ENCODE measurements at places on chromosomes 6 and 20. TPM values are rescaled to one million over a fixed set of nuclear protein-coding genes. Genes with fewer than 3 reads are reported as not detected.

DNA sequence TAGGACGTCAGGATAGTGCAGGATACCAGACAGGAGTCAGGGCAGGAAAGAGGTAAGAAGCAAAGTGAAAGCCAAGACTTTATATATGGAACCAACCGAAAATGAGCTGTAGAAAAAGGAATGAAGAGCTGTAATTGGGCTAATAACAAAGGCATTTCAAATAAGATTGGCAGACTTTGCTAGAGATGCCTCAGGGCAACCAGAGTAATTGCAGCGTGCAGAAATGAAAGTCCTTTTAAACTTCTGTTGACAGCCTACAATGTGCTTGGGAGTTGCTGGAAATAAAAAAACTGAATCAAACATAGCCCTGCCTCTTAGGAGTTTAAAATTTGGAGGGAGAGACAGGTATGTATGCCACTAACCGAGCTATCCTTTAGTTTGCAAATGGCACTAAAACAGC, 56.4 kb upstream of the NKX2-4 start:
- no peak for DNase-seq

ZC2HC1B gene
- 16.9 TPM for total RNA-seq

- no peak for DNase-seq
Observed at GRCh38 chr20:3227506-3227905, 11.5 kb downstream of the SLC4A11 start.

ZNF391 gene
- total RNA-seq: 12.5 TPM

- no peak for DNase-seq
Observed at GRCh38 chr6:3764516-3765335, 13.2 kb upstream of the PXDC1 start.

GRCh38 chr6:165848086-165848426, 185.0 kb upstream of the PDE10A start:
- no peak for DNase-seq

GRCh38 chr20:14617123-14617522, 279.7 kb upstream of the FLRT3 start:
- no peak for DNase-seq

NRSN1 gene
- total RNA-seq: not detected

GRCh38 chr20:16423311-16424212, 149.7 kb downstream of the KIF16B start:
- DNase-seq: no peak

MYCT1 gene
- 2.3 TPM for total RNA-seq

DNA sequence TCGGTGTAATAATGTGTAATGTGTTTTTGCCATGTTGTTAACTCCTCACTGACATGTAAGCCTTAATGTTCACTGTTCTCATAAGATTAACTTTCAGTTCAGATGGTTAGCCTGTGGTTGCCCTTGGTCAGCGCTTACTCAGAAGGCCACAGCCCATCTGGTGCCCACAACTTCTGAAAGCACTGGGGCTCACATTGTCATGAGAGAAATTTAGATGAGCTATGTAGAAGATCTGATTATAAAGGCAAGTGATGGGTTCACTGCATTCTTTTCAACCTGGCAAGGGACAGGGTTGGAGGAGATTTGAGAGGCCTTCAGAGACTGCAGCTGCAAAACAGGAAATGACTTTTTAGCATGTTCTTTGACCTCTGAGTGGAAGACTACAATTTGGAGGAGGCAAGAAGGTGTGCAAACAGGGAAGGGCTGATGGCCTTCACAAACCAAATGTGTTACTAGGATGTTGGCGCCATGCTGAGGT, 242.3 kb upstream of the SUPT3H start:
- DNase-seq: no peak

GRCh38 chr20:46688151-46689081, 828 bp downstream of the TP53RK start:
- peak; percentile 29 for DNase-seq

JAG1 gene
- 30.6 TPM for total RNA-seq

NOX3 gene
- not detected for total RNA-seq

SUPT3H gene
- total RNA-seq: 29.4 TPM

- no peak for DNase-seq
Observed at GRCh38 chr6:92469186-92469828, 950.1 kb downstream of the EPHA7 start.

- DNase-seq: no peak
Observed at GRCh38 chr6:33076406-33076934, 680 bp downstream of the HLA-DPB1 start.

DNA sequence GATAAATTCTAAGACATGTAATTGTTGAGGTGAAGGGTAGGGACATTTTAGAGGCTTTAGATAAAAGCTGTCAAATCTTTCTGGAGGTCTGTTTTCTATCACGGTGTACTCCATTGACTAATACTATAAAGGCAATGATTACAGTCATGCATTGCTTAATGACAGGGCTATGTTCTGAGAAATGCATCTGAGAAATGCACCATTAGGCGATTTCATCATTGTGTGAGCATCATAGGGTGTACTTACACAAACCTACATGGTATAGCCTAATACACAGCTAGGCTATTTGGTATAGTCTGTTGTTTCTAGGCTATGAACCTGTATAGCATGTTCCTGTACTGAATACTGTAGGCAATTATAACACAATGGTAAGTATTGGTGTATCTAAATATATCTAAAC, 71.3 kb upstream of the FYN start:
- DNase-seq: no peak

RIN2 gene
- total RNA-seq: 29.2 TPM

- DNase-seq: no peak
Observed at GRCh38 chr6:27667016-27667656, 194.2 kb upstream of the ZNF184 start.

DNA sequence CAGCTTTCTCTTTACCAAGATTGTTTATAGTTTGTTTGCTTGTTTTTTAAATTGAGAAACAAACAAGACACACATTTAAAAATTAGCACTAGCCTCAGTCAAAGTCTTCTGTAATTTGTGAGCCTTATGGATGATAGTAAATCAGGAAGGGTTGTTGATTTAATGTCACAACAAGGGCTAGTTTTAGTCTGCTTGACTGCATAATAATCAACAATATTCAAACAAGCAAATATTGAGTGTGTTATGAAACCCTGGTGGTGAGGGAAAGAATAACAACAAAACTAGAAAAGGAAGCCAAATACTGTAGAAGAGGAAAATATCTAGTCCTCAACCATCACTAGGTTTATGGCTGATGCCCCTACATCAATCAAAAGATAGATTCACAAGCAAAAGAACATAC, 228.6 kb downstream of the TBC1D7 start:
- DNase-seq: no peak

GRCh38 chr6:39572661-39573340, 152.4 kb downstream of the KIF6 start:
- DNase-seq: no peak

GRCh38 chr6:130843575-130844320, 16.5 kb downstream of the SMLR1 start:
- no peak for DNase-seq

AVP gene
- total RNA-seq: 1.3 TPM

DNA sequence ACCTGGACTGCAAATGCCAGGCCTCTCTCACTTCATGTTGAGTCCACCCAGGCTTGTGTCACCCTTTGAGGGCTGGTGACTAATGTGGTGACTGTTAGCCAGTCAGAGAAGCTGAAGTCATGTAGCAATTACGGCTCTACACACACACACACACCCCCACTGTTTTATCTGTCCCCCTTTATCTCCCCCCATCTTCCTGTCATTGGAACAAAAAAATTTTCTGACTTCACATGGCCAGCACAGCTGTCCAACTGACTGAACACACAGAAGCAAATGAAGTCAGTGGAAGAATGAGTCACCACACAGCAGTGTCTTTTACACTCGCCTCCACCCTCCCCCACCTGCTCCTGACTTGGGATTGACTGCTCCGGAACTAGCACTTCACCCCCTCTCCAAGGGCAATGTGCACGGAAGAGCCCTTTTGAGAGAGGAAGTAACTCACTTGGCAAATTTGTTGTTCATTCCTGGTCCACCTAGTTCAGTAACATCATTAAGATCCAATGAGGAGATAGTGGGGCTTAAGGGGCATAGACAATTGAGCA, 198.0 kb downstream of the RNF144B start:
- DNase-seq: no peak

RHAG gene
- total RNA-seq: not detected

DNA sequence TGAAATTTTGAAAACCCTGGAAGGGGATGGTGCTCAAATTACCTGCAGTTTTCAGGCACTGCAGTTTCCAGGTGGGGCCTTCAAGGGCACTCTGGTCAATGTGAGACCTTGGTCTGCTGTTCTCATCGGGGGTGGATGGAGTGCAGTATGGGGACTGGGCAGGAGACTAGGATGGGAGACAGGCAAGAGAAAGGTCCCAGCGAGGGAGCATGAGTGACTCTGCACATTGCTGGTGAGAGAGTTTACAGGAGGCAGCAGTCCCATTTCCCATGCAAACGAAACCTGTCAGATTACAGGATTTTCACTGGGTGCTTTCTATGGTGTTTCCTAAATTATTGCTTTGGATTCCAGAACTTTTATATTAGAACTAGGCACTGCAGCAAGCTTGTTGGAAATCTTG, 73.5 kb upstream of the DTNBP1 start:
- no peak for DNase-seq

DNA sequence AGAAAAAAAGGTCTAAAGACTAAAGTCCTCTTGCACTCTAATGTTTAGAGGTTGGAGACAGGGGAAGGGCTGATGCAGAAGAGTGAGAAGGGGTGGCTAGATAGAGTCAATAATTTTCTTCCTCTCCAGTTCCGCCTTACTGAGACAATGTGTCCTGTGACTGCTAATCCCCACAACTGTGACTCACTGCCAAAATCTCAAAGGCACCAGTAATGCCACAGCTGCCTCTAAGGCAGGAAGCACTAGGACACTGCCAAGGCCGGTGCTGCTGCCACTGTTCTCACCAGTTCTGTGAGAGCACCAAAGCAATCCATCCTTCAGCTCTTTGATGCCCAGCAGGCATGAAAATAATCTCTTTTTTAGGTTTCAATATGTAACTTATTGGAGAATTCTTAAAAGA, 701.9 kb upstream of the MAP3K7 start:
- DNase-seq: no peak

TFAP2A gene
- total RNA-seq: 4.8 TPM

GRCh38 chr20:9573335-9574151, 59.2 kb downstream of the LAMP5 start:
- no peak for DNase-seq

EPHA7 gene
- total RNA-seq: 7.2 TPM

NNAT gene
- 6.2 TPM for total RNA-seq

DNA sequence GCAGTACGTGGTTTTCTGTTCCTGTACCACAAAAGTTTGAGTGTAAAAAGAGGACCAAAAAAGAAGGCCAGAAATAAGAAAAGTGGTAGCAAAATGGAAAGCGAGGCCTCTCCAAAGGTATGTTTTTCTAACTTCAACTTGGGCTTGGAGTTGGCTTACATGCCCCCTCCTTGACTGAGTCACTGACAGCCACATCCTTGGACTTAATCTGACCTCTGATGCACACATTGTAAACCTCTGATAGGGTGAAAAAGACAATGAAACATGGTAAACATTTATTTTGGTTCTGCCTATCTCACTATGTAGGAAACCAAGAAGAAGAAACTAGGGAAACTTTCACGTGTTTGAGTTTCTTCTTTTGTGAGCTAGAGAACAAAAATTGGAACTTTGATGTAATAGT, 503.2 kb upstream of the ID4 start:
- DNase-seq: no peak

DNA sequence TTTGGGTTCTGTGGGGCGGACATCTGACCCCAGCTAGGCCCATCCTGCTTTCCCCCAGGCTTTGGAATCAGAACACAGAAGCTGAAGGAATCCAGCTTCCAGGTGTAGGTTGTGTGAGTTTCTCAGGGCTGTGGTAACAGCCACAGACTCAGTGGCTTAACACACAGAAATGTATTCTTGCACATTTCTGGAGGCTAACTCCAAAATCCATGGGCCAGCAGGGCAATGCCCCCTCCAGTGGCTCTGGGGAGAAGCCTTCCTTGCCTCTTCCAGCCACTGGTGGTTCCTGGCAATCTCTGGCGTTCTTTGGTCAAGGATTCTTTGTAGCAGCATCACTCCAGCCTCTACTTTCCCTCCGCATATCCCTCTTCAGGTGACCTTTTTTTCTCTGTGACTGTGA, 1.3 kb upstream of the EMILIN3 start:
- no peak for DNase-seq

SPATA25 gene
- 26.0 TPM for total RNA-seq

SAMD3 gene
- 4.4 TPM for total RNA-seq

DNA sequence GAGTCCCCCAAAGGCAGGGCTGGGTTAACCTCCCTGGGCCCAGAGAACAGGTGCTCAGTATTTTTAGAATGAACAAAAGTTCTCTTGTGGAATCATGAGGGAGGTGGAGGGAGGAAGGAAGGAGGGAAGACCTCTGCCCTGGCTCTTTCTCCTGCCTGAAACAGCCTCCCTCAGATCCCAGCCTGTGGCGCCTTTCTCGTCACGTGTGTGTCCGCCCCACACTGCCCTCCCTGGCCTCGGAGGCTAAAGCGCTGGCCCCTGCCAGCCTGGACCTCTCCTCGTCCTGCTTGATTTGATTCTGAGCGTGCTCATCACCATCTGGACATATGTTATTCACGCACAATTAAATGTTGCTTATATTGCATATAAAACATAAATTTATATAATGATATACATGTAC, 40.9 kb downstream of the PHACTR3 start:
- no peak for DNase-seq

PIM1 gene
- total RNA-seq: 20.4 TPM

AIG1 gene
- total RNA-seq: 50.7 TPM

DNA sequence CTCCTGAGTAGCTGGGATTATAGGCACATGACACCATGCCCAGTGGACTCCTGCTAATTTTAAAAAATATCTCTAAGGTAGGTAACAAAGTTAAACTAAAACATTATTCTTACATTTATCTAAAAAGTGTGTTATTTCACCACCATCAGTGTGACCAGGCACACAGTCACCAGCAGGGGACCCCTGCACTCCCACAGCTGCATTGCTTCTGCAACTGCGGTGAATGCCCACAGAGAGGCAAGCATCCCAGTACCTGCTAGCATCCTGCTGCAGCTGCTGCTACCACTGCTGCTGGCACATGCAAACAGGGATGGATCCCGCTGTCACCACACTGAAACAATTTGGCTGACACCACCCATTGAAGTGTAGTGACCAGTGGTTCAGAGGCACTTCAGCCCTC, 21.9 kb upstream of the EPB41L2 start:
- no peak for DNase-seq

GRCh38 chr20:57792386-57793080, 82.7 kb upstream of the PMEPA1 start:
- DNase-seq: no peak

GRCh38 chr20:33563788-33564187, 73.9 kb downstream of the CBFA2T2 start:
- DNase-seq: no peak
